ENCODE measurements at places on chromosomes 2 and 18.

DNA sequence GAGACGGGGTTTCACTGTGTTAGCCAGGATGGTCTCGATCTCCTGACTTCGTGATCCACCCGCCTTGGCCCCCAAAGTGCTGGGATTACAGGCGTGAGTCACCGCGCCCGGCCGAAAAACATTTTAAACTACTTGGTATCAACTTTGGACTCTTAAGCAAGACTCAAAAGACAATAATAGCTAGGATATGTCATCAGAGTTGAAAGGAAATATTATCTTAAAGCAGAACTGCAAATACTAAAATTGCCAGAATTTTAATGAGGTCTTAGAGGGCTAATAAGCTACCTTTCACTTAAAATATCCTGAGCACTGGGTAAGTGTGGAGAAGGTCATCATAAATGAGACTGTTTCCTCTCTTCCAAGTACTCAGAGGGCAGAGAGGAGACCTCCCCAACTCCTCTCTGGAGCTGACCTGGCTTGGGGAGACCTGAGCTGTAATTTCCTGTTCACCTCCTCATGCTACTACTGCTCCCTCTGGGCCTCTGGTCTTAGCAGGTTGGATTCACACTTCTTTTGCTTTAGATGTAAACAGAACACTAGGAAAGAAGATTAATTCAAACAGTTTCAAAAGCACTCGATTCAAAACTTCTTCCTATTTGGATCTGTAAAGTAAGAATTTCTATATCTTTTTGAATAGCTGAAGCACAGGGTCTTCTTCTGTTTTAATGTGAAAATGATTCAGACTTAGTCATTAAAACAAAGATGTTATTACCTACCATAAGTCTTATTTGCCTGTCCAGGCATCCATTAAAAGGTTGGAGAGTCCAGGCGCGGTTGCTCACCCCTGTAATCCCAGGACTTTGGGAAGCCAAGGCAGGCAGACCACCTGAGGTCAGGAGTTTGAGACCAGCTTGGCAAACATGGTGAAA lies 16.5 kb downstream of the CNRIP1 start:
- no peak for DNase-seq

DNA sequence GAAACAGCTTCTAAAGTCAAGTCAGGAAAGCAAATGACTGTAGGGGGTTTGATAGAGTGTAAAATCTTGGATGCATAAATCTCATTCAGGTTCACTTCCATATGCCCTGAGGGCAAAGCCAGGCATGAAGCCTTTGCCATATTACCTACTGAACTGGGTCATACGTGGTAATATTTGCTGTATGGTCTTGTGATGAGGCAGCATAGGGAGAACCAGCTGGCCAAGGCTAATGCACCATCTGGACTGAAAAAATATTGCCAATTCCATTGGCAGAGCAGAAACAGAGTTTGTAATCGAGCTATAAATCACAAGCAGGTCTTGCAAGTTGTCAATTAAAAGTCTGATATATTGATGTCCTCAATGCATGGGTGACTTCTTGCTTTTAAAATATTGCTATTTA lies 243.8 kb downstream of the ERBB4 start:
- DNase-seq, result no peak

- DNase-seq, result no peak
Measured at GRCh38 chr2:101597347-101597944, 100.1 kb upstream of the MAP4K4 start.

DNA sequence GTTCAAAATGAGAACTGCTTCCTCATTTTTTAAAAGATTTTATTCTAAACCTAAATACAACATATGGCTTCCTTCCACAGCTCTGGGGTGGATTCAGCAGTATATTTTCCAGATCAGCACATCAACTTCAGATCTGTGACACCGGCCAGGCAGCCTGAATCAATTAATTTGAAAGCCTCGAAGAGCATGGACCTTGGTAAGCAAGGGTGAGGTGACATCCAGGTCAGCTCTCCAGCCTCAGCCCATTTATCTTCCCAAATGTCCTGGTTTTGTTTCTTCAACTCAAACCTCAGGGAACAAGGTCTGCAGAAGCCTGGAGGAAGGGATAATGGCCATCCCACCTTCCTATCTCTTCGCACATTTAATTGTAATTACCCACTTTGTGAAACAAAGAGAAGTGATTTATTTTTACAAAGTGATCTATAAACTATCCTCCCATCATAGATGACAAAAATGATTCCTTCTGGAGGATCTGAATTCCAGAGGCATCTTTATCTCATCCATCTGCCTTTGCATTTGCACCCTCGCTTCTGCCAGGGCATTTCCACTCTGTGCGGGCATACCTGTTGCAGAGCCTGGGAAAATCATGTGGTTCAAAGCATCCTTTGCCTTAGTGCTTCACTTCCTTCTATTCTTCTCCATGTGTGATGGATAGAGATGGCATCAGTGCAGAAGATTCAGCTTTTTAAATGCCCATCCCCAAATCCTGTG lies 489.0 kb upstream of the NRP2 start:
- no peak for DNase-seq

DNA sequence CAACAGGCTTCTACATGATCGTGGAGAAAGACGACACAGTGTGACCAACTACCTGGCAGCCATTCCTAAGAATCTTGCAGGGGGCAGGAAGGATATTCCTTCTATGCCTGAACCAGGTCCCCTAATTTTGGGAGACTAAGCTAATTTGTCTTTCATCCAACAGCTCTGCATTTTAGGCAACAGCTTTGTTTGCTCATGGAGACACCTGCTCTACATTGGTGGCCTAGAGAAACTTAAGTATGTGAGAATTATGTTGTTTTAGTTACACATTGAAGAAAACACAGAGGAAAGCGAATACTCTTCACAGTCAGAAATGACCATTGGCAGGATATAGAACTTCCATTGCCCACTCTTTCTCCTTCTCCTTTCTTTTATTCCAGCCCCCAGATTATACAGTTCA lies 75.2 kb downstream of the ASXL3 start:
- DNase-seq, result no peak

DNA sequence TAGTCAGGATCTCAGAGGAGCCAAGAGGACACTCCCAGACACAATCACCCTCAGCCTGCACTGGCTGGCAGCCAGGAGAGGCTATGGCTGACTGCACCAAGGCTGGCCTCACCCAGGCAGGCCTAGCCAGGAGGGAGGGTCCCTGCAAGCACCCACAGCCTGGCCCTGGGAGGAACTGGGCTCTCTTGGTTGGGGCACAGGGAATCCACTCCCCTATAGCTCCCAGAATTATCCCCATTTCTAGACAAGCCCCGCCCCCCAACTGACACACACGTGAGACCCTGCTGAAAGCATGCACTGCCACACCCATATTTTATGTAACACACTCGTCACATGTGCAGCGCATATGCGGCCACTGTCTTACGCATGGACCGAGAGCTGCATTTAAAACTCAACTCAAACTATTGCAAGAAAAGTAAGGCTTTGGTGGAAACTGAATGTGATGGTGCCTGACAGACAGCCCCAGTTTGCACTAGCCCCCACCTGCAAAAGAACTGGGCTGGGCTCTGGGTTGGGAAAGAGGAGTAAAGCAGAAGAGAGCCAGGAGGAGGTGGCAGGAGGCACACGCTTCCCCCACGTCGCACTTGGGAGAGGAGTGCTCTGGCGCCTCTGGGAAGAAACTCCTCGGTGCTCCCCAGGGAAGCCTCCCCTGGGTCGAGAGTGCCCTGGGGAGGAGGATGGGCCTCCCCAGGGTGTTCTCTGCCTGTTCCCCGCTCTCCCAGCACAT lies 28.9 kb upstream of the ARHGEF4 start:
- no peak for DNase-seq

- no peak for DNase-seq
Measured at GRCh38 chr18:8601277-8602032, 7.8 kb upstream of the RAB12 start.

DNA sequence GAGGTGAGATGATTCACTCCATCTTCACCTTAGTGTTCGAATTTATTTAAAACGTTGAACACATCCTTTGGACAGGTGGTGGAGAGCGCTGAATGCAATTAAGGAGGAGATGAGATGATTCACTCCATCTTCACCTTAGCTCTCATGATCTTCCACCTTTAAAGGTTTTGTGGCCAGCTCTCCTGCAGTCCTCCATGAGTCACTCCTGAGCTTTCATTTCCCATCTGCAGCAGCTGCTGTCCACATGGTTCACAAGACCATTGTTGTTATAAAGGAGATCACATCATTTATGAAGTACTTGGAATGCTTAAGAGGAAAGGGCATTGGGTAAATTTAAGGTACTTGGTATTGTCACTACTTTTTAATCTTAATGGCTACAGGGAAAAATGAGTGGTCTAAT lies 298.5 kb downstream of the PAX3 start:
- no peak for DNase-seq

Measured in cortex of kidney (tissue), 1 donor.